ENCODE measurements at places on chromosomes 5 and 9. TPM values are rescaled to one million over a fixed set of nuclear protein-coding genes. Genes with fewer than 3 reads are reported as not detected.

DNA sequence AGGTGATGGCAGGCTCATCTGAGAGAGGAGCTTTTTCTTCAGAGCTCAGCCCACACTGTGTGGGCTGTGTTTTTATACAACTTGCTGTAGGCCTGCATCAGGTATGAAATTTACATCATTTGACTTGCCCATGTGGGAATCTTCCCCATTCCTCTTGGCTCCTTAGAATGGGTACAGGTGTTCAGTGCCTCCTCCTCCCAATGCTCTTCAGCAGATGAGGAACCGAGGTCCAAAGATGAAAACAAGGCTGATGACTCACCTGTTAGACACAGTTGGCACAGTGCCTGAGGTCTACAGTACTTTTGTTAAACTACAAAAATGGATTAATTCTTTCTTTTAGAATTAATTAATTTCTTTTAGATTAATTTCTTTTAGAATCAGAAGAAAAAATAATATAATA, 20.8 kb downstream of the PAPPA start:
- DNase-seq, result no peak

DNA sequence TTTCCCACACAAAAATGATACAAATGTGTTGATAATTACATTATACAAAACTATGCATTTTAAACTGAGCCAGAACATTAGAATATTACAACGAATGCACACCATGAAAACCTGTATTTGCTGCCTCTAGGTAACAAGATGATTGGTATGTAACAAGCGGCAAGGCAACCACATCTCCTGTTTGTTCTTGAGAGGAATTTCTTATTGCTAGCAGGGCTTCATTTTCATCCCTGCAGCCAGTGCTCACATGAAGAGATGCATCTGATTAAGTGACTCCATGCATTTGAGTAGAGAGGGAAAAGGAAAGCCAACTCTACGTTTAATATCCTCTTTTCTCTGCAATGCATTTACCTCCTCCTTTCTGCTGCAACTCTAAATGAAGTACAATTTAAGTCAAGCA, 36.6 kb downstream of the FRMD3 start:
- no peak for DNase-seq

- DNase-seq, result no peak
These were observed 2.0 kb upstream of the APC start for GRCh38 chr5:112735702-112736101.

DNA sequence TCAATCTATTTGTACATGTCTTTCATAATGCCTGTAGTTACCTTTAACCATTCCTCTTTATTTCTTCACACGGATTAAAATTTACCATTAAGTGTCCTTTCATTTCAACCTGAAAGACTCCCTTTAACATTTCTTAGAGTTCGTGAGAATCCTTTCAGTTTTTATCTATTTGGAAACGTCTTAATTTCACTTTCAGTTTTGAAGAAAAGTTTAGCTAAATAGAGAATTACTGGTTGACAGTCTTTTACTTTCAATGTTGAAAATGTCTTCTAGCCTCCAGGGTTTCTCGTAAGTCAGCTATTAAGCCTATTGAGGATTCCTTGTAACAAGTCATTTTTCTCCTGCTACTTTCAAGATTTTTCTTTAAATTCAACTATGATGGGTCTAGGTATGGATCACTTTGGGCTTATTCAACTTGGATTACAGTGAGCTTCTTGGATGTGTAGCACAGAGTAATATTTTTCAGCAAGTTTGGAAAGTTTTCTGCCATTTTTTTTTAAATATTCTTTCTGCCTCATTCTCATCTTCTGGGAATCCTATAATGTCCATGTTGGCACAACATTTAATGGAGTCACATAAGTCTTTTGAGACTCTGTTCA, 48.5 kb downstream of the RFX3 start:
- no peak for DNase-seq

- no peak for DNase-seq
These were observed 1.2 kb downstream of the ASPN start for GRCh38 chr9:92480986-92481633.

- no peak for DNase-seq
These were observed 9.0 kb upstream of the PHF2 start for GRCh38 chr9:93567271-93567959.

DNA sequence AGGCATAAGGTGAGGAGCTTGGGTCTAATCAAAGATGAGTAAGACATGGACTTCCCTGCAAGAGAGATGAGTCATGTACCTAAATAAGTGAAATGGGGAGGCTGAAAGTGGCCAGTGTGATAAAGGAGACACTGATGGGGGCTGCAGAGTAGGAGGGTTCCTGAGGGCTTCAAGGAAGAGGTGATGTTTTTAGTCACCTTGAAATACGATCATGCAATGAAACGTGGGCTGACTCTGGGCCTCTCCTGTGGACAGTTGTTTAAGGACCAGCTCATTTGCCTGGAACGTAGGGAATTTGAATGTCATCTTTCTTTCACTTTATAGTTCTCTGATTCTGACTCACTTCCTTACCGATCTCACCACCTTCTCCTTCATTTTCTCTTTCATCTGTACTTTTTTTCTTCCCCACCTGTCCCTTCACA, 49.6 kb upstream of the CPLX2 start:
- DNase-seq, result no peak

DNA sequence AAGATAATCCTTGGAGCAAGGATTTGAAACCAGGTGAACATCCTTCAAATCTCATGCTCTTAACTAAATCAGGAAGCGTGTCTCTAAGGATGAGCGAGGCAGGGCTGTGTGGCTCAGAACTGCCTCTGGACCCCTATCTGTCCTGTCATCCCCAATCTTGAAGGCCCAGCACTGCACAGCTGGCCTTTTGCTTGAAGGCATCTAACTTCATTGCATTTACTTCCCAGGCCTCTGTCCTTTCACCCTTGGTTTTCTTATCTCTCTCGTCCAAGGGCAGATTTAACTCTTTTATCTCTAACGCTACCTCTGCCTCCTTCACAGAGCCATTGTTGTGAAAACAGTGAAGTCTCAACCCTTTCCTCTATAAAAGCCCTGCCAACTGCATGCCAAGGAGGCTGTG, 83.8 kb downstream of the UGCG start:
- no peak for DNase-seq

DNA sequence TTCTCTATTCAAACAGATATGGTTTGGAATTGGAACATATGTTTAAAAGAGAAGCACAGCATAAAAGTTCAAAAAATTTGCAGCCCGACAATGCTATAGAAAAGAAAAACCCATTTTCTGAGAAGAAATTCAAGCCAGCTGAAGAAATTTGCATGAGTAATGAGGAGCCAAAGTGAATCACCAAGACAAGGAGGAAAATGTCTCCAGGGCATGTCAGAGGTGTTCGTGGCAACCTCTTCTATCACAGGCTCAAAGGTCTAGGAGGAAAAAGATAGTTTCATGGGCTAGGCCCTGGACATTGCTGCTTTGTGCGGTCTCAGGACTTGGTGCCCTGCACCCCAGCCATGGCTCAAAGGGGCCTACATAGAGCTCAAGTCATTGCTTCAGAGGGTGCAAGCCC, 134.8 kb upstream of the ADAMTS16 start:
- no peak for DNase-seq

DNA sequence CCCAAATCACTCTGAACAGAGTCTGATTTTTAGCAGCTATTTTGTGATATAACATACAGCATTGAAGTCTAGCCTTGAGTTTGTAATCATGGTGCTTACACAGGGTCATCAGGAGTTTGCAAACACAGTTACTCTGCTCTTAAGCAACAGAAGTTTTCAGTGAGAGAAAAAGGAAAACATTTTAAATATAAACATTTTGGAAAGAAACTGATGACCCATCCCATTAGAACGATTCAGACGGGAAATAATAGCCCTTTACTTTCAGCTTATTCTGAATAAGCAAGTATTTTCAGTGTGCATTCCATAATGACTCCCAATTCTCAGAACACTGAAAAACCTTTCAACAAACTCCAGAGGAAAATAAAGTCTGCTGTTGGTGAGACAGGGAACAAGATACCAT, 46.7 kb upstream of the TMC1 start:
- no peak for DNase-seq

DNA sequence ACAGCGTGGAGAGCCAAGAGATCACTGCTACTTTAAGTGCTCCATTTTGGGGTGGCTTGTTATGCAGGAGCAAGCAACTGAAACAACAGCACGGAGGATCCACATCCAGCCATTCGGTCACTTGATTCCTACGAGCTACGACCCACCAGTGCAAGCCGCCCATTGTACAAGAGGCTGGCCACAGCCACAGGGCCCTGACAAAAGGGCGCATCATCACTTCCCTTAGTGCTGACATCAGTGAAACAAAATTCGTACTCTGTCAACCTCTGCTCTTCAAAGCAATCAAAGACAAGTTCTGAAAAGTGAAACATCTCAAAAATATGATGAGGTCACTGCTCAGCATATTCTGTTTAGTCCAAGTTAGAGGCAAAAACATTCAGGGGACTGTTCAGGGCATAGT, 168.4 kb downstream of the GADD45G start:
- DNase-seq, result no peak

DNA sequence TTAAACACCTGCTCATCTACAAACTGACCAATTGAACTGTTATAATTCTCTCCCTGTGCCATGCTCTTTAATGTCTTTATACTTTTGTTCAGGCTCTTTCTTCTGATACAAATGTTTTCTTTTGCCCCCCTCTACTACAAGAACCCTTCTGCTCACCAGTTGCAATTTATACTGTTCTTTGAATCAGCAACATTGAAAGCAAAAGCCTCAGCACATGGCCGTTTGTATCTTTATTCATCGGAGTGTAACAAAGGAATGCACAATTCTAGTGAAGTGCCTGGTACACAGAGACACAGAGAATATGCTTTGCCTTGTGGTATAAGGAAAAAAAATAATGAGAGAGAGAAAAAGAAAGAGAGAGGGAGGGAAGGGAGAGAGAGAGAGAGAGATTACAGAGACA, 547.1 kb downstream of the CDH12 start:
- no peak for DNase-seq

DNA sequence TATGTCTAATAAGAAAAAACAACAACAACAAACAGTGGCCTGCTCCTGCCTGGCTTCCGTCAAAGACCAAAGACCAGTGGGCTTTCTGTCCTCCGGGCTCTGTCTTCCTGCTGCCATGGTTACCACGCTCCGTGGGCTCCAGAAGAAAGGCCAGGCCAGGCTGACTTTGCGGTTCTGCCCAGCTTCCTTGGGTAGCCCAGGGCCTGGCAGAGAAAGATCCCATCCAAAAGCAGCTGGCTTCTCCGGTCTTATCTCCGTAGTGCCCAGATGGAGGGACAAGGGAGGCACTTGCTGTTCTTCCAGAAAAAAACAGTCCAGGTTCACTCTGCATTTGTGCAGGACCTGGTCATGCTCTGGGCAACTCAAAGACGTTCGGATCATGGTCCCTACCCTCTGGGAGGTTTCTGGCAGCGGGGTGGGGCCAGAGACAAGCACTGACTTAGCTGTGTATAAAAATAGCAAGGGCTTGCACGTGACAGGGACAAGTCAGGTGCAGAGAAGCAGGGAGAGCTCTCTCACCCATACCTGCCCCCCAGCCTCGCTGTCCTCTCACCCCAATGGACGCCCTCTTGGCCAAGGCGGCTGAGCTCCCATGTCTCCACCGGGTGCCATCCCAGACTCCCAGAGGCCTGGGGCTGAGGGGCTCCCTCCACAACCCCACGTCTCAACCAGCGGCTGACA, 212.2 kb downstream of the C9orf50 start:
- no peak for DNase-seq

GRCh38 chr9:132069046-132069898, 10.4 kb downstream of the MED27 start:
- DNase-seq, result no peak

GRCh38 chr5:123701511-123702200, 189.7 kb downstream of the CSNK1G3 start:
- no peak for DNase-seq

DNA sequence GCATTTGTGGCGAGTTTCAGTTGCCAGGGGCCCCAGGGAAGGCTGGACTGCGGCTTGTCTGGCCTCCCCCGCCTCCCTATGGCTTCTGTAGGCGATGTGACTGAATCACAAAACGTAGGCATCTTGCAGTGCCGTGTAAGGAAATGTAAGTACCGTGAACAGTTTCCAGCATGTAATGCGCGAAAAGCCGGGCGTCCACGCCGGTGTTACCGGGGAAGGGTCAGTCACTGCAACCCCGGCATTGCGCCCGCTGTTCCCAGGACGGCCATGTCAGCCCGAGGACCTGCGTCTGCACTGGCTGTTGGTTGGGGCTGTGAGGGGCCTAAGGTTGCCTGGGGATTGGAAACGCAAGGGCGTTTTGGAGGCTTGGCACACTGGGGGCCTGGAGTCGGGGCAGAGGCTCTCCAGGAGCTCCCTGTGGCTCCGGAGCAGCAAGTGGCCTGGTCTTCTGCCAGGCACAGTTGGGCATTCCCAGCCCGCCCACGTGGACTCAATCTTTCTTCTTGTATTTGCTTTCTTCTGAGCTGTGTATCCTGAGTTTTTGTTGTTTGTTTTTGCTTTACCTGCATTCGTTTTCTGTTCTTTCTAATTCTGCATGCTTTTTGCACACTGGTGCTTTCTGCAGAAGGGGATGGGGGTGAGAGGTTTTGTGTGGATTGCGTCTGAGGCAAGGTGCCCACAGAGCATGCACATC, 36.9 kb upstream of the PLEKHG4B start:
- DNase-seq, result no peak

GRCh38 chr9:132639322-132639721, 30.5 kb downstream of the DDX31 start:
- DNase-seq, result peak; percentile 66

- DNase-seq, result no peak
These were observed 105.0 kb upstream of the PRSS3 start for GRCh38 chr9:33690143-33690933.

- no peak for DNase-seq
These were observed 562.8 kb upstream of the RIOK2 start for GRCh38 chr5:97745817-97746216.

- no peak for DNase-seq
These were observed 101.1 kb downstream of the MUSK start for GRCh38 chr9:110769667-110770066.

HEMGN gene
- total RNA-seq, result not detected

AHRR gene
- total RNA-seq, result 1.5 TPM

SLC34A3 gene
- total RNA-seq, result not detected

ADAMTS6 gene
- total RNA-seq, result 2.2 TPM

FOXD4L4 gene
- 0.75 TPM for total RNA-seq

FSTL4 gene
- total RNA-seq, result not detected

KCNV2 gene
- total RNA-seq, result not detected

ACTBL2 gene
- not detected for total RNA-seq

KCTD16 gene
- under 0.01 TPM for total RNA-seq

BRINP1 gene
- total RNA-seq, result not detected

PCDHB14 gene
- 1.4 TPM for total RNA-seq

DND1 gene
- 3.0 TPM for total RNA-seq

FST gene
- total RNA-seq, result 3.4 TPM

OTP gene
- not detected for total RNA-seq

BHMT gene
- total RNA-seq, result not detected

All from transverse colon (tissue), 4 donors.